ENCODE measurements at places on chromosomes 12 and 14. TPM values are rescaled to one million over a fixed set of nuclear protein-coding genes. Genes with fewer than 3 reads are reported as not detected.

Gene KRT82
- not detected for total RNA-seq

Gene DCN
- not detected for total RNA-seq

Gene KRT83
- not detected for total RNA-seq

Gene GPR84
- 0.27 TPM for total RNA-seq

Gene PNP
- total RNA-seq = 73.6 TPM

Gene SLC39A2
- total RNA-seq = not detected

Gene PAX9
- total RNA-seq = not detected
